ENCODE measurements at places on chromosomes 3 and 15.

- DNase-seq = no peak
Measured at GRCh38 chr3:61669668-61670299, 108.4 kb downstream of the PTPRG start.

DNA sequence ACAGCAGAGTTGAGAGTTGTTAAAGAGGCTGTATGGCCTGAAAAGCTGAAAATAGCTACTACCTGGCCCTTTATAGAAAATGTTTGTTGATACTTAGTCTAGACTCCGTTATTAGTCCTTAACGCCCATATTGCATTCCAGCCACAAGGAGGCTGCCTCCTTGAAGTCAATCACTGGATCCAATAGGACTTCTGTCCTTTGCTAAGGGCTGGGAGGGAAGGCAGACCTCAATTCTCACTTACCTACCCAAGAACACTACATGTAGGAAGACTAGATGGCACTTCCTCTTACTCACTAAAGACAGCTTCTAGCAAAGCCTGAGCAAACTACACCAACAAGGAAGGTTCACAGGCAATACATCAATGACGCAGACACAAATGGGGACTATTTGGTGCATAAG lies 139.5 kb upstream of the HACD2 start:
- DNase-seq = no peak

DNA sequence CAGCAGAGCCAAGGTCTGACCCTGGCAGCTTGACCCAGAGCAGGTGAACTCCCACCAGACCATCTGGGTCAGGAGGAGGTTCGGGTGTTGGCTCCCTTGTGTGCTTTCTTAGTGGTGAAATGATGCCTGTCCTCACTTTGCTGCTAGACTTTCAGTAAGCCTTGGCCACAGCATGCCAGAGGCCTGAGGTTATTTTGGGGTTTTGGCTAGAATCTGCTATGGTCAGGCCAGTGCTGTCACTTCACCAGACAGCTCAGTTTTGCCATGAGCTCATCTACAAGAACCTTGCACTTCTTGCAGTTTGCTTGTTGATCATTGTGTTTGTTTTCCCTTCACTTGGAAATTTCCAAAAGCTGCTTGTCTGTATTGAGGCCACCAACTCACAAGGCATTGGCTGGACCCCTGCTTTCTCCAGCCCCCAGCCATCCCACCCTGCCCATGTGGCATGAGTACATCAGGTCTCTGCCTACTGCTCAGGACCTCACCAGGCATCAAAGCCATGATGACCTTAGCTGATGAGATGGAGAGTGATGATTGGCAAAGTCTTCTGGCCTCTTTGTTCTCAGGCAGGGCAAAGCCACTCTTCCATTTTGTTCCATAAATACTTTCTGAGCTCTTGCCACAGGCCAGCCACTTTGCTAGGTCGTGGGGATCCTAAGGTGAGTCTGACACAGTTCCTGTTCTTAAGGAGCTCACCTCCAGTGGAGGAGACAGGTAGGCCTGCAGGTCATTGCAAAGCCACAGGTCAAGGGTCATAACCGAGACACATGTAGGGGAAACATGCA lies 122.6 kb downstream of the ARNT2 start:
- no peak for DNase-seq

DNA sequence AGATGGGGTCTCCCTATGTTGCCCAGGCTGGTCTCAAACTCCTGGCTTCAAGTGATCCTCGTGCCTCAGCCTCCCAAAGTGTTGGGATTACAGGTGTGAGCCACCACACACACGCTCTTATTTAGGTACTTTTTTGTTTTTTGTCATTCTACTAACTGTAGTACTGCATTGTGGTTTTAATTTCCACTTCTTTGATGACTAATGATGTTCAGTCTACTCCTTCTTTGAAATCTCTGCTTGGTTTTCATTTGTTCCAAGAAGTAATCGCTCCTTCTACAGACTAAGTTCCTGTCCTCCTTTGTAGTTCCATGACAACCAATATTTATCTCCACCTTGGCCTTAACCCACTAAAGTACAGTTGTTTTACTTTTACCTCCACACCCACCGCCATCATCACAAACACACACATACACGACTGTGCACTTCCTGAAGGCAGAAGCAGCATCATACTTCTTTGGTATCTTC lies 529 bp upstream of the DLEC1 start:
- DNase-seq = no peak

DNA sequence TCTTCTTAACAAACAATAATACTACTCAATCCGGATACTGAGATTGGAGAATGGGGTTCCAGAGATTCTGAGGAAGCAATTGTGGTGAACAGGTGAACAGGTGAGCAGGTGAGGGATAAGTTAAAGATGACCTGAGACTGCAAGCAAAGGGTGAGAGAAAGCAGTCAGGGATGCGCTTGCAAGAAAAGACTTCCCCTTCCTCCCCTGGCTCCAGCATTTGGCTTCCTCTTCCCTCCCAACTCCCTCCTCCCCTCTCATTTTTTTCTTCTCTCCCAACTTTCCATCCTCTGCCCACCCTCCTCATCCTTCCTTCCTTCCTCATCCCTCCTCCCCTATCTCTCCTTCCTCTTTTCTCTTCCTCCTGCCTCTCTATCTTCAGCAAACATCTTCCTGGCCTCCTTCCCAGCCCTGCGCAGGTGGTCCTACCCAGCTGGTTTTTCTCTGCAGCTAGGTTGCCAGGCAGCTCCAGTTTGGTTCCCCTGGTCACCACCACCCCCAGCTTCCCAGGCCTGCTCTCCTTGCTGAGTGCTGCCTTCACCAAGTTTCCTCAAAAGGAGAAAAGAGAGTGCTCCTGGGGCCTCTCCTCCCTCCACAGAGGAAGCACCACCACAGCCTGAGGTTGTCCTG lies 10.4 kb upstream of the VIPR1 start:
- DNase-seq = no peak

GRCh38 chr3:7520593-7520992 lies 659.7 kb downstream of the GRM7 start:
- DNase-seq = no peak

- no peak for DNase-seq
Measured at GRCh38 chr3:14492948-14493881, 46.9 kb downstream of the GRIP2 start.

GRCh38 chr3:195258449-195259153 lies 12.4 kb downstream of the XXYLT1 start:
- no peak for DNase-seq

- no peak for DNase-seq
Measured at GRCh38 chr3:44106756-44107155, 134.9 kb upstream of the TOPAZ1 start.

- DNase-seq = no peak
Measured at GRCh38 chr3:113638910-113639309, 57.5 kb downstream of the USF3 start.

- no peak for DNase-seq
Measured at GRCh38 chr3:128275316-128276145, 122.2 kb downstream of the EEFSEC start.

GRCh38 chr3:66326340-66326739 lies 105.5 kb downstream of the SLC25A26 start:
- no peak for DNase-seq

DNA sequence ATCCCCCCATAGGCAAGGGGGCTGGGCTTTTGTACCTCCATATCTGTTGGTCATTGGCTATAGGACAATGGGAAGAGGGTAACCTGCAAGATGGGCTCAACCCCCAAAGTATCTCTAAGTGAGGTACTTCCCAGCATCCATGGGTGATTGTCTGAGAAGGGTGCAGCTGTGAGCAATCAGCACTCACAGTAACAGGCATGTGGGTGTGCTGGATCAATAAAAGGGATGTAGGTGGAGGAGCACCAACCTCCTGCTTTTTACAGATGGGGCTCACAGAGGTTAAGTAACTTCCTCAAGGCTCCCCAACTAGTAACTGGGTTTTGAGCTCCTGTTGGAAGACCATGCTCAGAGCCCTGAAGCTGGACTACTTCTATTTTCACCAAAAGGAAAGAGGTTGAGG lies 26.4 kb upstream of the FAM107A start:
- no peak for DNase-seq

Measured in Calu3 (cell line).